Cardiac ventricle fibroblast (primary cell): ENCODE measurements at places on chromosomes 1 and 21. TPM values are rescaled to one million over a fixed set of nuclear protein-coding genes. Genes with fewer than 3 reads are reported as not detected.

The DMRTA2 gene
- not detected in 2 replicates for total RNA-seq

The ZNF670 gene
- total RNA-seq = 0.87 and 1.9 TPM in 2 replicates

The DIPK1A gene
- total RNA-seq = 8.6 and 9.4 TPM in 2 replicates

The KLHL17 gene
- total RNA-seq = 4.4 and 4.5 TPM in 2 replicates

The MCOLN2 gene
- 0.20 and 0.56 TPM in 2 replicates for total RNA-seq

The OR2W3 gene
- not detected in 2 replicates for total RNA-seq

The SERTAD4 gene
- 1.6 and 3.4 TPM in 2 replicates for total RNA-seq

The TP73 gene
- total RNA-seq = not detected in 2 replicates

The TBX15 gene
- total RNA-seq = 6.4 and 6.8 TPM in 2 replicates

The HSPB7 gene
- 0.10 and 0.25 TPM in 2 replicates for total RNA-seq

The FCRLB gene
- 1.4 and 3.0 TPM in 2 replicates for total RNA-seq

The OR2L13 gene
- not detected in 2 replicates for total RNA-seq

The GPR37L1 gene
- total RNA-seq = not detected in 2 replicates

The MMEL1 gene
- total RNA-seq = not detected in 2 replicates

The ATP1A4 gene
- total RNA-seq = not detected in 2 replicates

The AMIGO1 gene
- total RNA-seq = 1.2 and 1.4 TPM in 2 replicates

The C1orf87 gene
- not detected in 2 replicates for total RNA-seq

The EDARADD gene
- 0.44 TPM in 1 of 2 replicates, not detected in the other for total RNA-seq

The LORICRIN gene
- not detected in 2 replicates for total RNA-seq

The KIF17 gene
- 0.37 and 0.44 TPM in 2 replicates for total RNA-seq

The S100A1 gene
- total RNA-seq = 0.29 TPM in 1 of 2 replicates, not detected in the other

The C1QA gene
- not detected in 2 replicates for total RNA-seq

The WDR3 gene
- 17.2 and 19.0 TPM in 2 replicates for total RNA-seq

The LRRC39 gene
- 0.37 TPM in 1 of 2 replicates, not detected in the other for total RNA-seq

The FGR gene
- total RNA-seq = not detected in 2 replicates

The C1orf226 gene
- 0.15 and 1.7 TPM in 2 replicates for total RNA-seq

The CASP9 gene
- total RNA-seq = 3.5 and 4.5 TPM in 2 replicates

The CR1L gene
- not detected in 2 replicates for total RNA-seq

The ITLN2 gene
- not detected in 2 replicates for total RNA-seq

The TFF2 gene
- not detected in 2 replicates for total RNA-seq

The TOR1AIP1 gene
- 60.3 and 66.8 TPM in 2 replicates for total RNA-seq

The RAP1GAP gene
- total RNA-seq = 0.29 and 0.62 TPM in 2 replicates

The SMIM1 gene
- 2.1 TPM in 1 of 2 replicates, not detected in the other for total RNA-seq

The TRPM2 gene
- total RNA-seq = not detected in 2 replicates

The AQP10 gene
- total RNA-seq = not detected in 2 replicates

The CELSR2 gene
- total RNA-seq = 0.34 and 0.44 TPM in 2 replicates

The CLDN19 gene
- total RNA-seq = not detected in 2 replicates

The RNF223 gene
- not detected in 2 replicates for total RNA-seq

The ZNF683 gene
- total RNA-seq = not detected in 2 replicates

The SLC16A4 gene
- total RNA-seq = 14.4 and 16.4 TPM in 2 replicates

The RHEX gene
- total RNA-seq = not detected in 2 replicates

The GJA9 gene
- total RNA-seq = not detected in 2 replicates

The FCN3 gene
- total RNA-seq = 0.29 TPM in 1 of 2 replicates, not detected in the other

The SERINC2 gene
- 0.68 and 3.7 TPM in 2 replicates for total RNA-seq

The P3H1 gene
- 127 and 140 TPM in 2 replicates for total RNA-seq
